ENCODE measurements at places on chromosomes 12 and 14. TPM values are rescaled to one million over a fixed set of nuclear protein-coding genes. Genes with fewer than 3 reads are reported as not detected.

DNA sequence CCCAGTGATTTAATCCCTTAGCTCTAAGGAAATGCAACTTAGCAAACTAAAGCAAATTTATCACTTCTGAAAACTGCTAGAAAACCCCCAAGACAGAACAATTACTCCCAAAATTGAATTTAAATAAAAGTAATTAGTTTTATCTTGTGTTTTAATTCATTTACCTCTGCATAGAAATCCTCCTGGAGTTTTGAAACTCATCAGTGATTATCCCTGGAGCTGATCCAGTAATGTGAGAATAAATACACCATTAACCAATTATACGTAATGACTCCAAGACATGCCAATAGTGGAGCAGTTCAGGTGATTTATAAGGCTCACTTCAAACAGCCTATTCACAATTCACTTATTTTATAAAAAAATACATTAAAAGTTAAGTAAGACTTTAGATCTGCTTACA lies 855.3 kb upstream of the FLRT2 start:
- H3K36me3 ChIP-seq, result no peaks in the 10 kb centered on the region
- H3K4me1 ChIP-seq, result no peaks in the 10 kb centered on the region
- no peak for DNase-seq
- no peak overlapping the region for H3K27ac ChIP-seq
- no peaks in the 10 kb centered on the region for H3K27me3 ChIP-seq

Gene MMP19
- 1.0 TPM for total RNA-seq

DNA sequence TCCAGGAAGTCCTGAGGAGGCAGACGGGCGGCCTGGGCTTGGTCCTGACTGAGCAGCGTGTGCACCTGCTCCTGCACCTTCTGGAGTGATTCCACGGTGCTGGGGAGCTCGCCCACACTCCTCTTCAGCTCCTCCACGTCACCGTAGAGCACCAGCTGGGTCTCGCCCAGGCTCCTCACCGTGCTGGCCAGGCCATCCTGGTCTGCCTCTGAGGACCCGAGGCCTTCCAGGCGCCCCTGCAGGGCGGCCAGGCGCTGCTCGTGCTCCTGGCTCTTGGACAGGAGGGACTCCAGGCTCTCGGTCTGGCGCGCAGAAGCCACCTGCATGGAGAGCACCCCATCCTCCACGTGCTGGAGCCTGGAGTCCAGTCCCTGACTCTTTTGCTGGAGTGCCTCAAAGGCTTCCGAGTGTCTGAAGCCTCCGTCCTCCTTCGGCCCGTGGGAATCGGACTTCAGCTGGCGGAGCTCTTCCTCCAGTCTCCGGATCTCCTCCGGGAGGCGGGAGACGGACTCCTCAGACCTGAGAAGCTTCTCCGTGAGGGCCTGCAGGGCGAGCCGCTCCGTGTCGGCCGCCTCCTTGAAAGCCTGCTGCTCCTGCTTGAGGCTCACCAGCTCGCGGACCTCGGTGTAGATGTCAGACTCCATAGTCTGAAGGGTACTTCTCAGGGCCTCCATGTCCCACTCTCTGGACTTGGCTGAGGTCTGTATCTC lies 8.4 kb downstream of the CKAP4 start:
- H3K27ac ChIP-seq, result no peak overlapping the region
- H3K27me3 ChIP-seq, result no peaks in the 10 kb centered on the region
- H3K4me1 ChIP-seq, result no peaks in the 10 kb centered on the region
- no peaks in the 10 kb centered on the region for H3K36me3 ChIP-seq
- no peak for DNase-seq
- H3K4me3 ChIP-seq, result no peak overlapping the region

DNA sequence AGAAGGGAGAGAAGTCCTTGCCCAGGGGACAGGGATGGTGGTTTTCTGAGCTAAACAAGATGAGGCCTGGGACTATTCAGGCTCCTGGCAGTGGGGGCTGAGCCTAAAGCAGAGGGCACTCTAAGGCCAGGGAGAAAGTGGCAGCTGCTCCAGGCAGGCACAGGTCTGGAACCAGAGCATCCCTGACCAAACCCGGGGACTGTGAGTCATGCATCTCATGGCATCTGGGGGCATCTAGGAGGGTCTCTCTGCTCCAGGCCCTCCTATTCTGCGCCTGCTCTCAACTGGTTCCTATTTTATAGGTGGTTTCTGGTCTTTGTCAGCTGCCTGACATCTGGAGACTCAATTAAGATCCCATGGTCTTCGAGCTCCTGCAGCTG lies 11.6 kb downstream of the KRT7 start:
- peaks cover under 1% of the 10 kb centered on the region for H3K27me3 ChIP-seq
- H3K27ac ChIP-seq, result no peak overlapping the region
- no peak overlapping the region for H3K4me3 ChIP-seq
- DNase-seq, result no peak
- no peaks in the 10 kb centered on the region for H3K36me3 ChIP-seq

Gene CELA1
- not detected for total RNA-seq

Gene RIMBP2
- not detected for total RNA-seq

DNA sequence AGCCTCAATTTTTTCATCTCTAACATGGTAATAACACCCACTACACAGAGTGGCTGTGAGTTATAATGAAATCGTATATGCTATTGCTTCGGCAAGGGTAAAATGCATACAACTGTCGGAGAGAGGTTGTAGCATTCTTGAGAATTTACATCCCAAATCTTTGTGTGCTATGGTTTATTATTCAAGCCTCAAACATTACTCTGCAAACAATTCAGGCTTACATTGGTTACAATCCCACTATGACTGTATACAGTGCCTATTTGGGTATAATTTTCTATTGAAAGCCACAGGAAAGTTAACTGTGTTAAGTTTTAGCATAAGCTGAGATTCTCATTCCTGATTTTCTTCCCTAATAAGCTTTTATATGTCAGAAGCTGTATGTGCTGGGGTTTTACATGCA lies 20.6 kb downstream of the SLC35F4 start:
- no peaks in the 10 kb centered on the region for H3K4me1 ChIP-seq
- no peaks in the 10 kb centered on the region for H3K36me3 ChIP-seq
- H3K4me3 ChIP-seq, result no peak overlapping the region
- no peaks in the 10 kb centered on the region for H3K27me3 ChIP-seq
- no peak for DNase-seq
- no peak overlapping the region for H3K27ac ChIP-seq

DNA sequence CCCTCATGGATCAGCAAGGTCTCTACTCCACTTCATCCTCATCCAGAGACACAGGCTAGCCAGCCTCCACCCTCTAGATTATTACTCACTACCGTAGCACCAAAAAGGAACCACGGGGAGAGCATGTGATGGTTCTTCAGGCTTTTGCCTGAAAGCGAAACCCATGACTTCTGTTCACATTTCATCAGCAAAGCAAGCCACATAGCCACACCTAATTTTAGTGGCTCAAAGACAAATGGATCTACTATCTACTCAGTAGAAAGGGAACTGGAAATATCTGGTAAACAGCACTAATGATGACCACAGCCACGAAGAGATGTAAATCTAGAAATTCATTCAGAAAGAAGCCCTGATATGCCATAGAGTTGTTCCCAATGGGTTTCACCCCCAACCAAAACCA lies 51.4 kb downstream of the VCPKMT start:
- H3K4me1 ChIP-seq, result peaks cover 64% of the 10 kb centered on the region
- no peaks in the 10 kb centered on the region for H3K36me3 ChIP-seq
- DNase-seq, result peak; percentile 31
- peak overlapping the region; percentile 27 for H3K27ac ChIP-seq
- no peaks in the 10 kb centered on the region for H3K27me3 ChIP-seq

GRCh38 chr12:269191-269590 lies 6.6 kb upstream of the SLC6A13 start:
- H3K27ac ChIP-seq, result no peak overlapping the region
- peaks cover 3% of the 10 kb centered on the region for H3K4me1 ChIP-seq
- H3K4me3 ChIP-seq, result no peak overlapping the region
- H3K27me3 ChIP-seq, result no peaks in the 10 kb centered on the region
- DNase-seq, result no peak

All from CD8-positive, alpha-beta memory T cell (primary cell).